Endodermal cell (in vitro differentiated cells): ENCODE measurements at places on chromosomes 5 and 9. TPM values are rescaled to one million over a fixed set of nuclear protein-coding genes. Genes with fewer than 3 reads are reported as not detected.

S100Z gene
- 12.2 and 18.3 TPM in 2 replicates for total RNA-seq

SLC44A1 gene
- total RNA-seq, result 66.0 to 72.8 TPM (median 69.7 TPM) in 3 replicates

DNA sequence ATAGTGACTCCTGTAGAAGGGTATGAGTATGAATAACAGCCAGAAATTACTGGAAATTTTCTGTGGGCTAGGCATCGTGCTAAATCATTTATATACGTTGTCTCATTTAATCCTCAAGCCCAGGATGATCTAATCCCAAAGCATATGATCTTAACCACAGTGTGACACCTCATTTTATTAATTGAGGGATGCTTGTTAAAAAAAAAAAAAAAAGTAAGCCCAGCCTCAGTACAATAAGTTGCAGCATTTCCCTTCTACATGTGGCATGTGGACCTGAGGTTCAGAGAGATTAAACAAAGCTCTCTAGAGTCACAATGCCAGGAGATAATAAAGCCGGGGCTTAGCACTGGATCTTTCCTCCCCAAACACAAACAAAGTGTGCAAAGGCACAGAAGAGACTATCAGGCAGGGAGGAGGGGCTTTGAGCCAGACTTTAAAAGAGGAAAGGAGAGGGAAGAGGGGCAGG lies 49.5 kb downstream of the KLF4 start:
- H3K27ac ChIP-seq, result no peak overlapping the region
- no peaks in the 10 kb centered on the region for H3K27me3 ChIP-seq
- H3K4me1 ChIP-seq, result peaks cover 3% of the 10 kb centered on the region
- no peak for DNase-seq
- H3K36me3 ChIP-seq, result no peaks in the 10 kb centered on the region
- H3K4me3 ChIP-seq, result peak overlapping the region; percentile 30

DNA sequence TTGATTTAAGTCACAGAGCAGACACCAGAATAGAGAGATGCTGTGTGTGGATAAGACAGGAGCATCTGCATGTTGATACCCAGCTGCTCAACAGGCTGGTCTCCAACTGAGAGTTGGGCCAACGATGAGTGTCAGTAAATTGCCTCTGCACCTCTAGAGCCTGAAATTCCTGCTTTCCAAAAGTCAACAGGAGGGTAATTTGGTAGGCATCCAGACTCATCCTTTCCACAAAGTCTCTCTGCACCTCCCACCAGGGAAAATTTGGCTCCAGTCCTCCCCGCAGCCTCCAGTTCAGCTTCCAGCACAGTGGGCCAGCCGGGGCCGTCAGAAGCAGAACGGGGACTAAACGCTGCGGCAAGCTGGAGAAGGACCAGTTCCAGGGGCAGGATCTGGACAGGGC lies 136.9 kb downstream of the RFK start:
- H3K27ac ChIP-seq, result no peak overlapping the region
- DNase-seq, result no peak
- H3K27me3 ChIP-seq, result no peaks in the 10 kb centered on the region
- H3K36me3 ChIP-seq, result no peaks in the 10 kb centered on the region
